PC-9 (cell line): ENCODE measurements at places on chromosomes 7 and 10. TPM values are rescaled to one million over a fixed set of nuclear protein-coding genes. Genes with fewer than 3 reads are reported as not detected.

The LRMDA gene
- not detected in 2 replicates for total RNA-seq

DNA sequence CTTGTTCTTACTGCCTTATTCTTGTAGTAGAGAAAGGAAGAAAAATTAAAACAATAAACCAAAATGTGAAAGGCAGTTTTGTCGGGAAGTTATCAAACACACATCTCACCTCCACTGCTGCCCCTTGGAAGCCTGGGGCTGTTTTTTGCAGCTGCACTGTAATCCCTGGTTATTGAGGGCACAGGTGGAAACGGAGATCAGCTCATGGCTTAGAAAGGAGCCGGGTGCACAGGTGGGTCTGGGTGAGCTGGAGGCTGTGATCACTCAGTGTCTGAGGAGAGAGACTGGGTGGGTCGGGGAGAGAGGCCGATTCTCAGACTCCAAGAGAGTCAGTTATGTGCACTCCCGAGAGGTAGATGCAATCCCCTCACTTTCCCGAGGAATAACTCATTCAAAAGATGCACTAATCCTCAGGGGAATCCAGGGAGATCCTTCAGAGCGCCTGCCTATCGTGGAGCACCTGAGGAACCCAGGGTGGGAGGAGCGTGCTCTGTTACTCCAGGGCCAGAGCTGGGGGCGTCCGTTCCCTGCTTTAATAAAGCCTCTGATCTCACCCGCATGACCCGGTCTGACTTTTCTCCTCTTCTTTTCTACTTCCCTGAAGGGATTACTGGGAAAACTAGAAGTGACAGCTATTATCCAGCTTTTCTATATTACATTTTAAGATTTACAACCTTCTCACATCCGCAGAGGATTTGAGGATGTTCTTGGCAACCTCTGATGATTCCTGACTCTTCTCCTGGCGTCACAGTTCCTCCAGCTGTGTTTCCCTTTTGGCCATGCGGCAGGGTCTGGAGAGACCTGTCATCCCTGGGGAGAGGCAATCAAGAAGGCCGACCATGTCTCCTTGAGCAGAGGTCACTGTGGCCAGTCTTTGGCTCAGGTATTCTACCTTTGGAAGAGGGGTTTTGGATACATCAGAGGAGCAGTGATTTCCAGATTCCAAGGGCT, 82.1 kb downstream of the CAMK1D start:
- DNase-seq = no peak
- H3K36me3 ChIP-seq = no peaks in the 10 kb centered on the region
- no peak overlapping the region for H3K27ac ChIP-seq
- no peak overlapping the region for H3K4me3 ChIP-seq

DNA sequence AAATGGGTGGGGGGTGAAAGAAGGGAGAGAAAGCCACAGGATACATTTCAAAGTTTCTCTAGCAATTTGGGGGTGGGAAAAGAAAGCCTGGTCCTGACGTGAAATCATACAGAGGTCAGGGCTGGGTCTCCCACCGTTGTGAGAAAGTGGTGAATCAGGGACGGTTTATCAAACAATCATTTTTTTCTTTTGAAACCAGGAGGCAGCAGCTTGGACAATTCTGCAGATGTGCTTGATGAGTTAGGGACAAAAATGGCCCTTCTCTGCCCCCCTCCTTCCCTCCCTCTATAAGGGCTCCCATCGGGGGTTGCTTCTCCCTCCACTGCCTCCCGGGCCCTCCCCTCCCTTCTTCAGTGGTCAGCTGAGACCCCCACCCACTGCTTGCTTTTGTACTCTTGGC, 43.6 kb downstream of the FBXW4 start:
- H3K27ac ChIP-seq = no peak overlapping the region
- no peak for DNase-seq
- no peaks in the 10 kb centered on the region for H3K4me1 ChIP-seq
- H3K27me3 ChIP-seq = no peaks in the 10 kb centered on the region

DNA sequence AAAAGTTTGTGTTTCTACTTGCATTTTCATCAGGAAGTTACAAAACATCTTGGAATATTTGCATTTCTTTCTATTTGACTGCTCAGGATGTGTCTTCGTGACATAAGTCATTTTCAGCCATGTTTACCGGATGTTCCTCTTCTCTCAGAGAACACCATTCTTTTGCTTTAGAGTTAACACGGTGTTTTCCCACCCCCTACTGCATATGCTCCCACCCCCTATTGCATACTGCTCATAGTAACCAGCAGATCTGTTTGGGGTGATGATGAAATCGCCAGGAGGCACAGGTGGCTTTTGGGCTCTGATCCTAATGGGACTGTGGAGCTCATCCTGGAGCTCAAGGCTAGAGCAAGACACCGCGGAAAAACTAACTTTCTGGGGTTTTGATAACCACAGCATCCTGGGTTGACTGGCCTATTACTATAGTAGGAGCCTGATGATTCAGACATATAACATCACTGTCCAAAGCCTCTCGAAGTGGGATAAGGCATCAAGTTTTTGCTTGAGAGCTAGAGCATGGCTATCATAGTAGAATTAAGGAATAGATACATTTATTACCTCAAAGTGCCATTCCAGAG, 65.1 kb upstream of the BET1 start:
- peaks cover 23% of the 10 kb centered on the region for H3K4me1 ChIP-seq
- no peaks in the 10 kb centered on the region for H3K36me3 ChIP-seq
- no peak overlapping the region for H3K4me3 ChIP-seq
- DNase-seq = no peak
- no peaks in the 10 kb centered on the region for H3K27me3 ChIP-seq

The ABCB4 gene
- not detected in 2 replicates for total RNA-seq

GRCh38 chr10:78217336-78217735, 183.7 kb downstream of the RPS24 start:
- no peak overlapping the region for H3K4me3 ChIP-seq
- no peak overlapping the region for H3K27ac ChIP-seq
- H3K27me3 ChIP-seq = peaks cover 46% of the 10 kb centered on the region; the same call in 1 of the 2 replicates
- no peak for DNase-seq
- no peaks in the 10 kb centered on the region for H3K36me3 ChIP-seq
- no peaks in the 10 kb centered on the region for H3K4me1 ChIP-seq

The GNAT3 gene
- total RNA-seq = not detected in 2 replicates

The C10orf53 gene
- not detected in 2 replicates for total RNA-seq

GRCh38 chr7:150340875-150341262, 560 bp downstream of the RARRES2 start:
- DNase-seq = no peak
- no peaks in the 10 kb centered on the region for H3K27me3 ChIP-seq
- no peaks in the 10 kb centered on the region for H3K36me3 ChIP-seq
- no peak overlapping the region for H3K27ac ChIP-seq
- no peaks in the 10 kb centered on the region for H3K4me1 ChIP-seq

GRCh38 chr10:79331709-79332108, 15.6 kb upstream of the PPIF start:
- H3K27me3 ChIP-seq = no peaks in the 10 kb centered on the region
- peaks cover 52% of the 10 kb centered on the region for H3K4me1 ChIP-seq

DNA sequence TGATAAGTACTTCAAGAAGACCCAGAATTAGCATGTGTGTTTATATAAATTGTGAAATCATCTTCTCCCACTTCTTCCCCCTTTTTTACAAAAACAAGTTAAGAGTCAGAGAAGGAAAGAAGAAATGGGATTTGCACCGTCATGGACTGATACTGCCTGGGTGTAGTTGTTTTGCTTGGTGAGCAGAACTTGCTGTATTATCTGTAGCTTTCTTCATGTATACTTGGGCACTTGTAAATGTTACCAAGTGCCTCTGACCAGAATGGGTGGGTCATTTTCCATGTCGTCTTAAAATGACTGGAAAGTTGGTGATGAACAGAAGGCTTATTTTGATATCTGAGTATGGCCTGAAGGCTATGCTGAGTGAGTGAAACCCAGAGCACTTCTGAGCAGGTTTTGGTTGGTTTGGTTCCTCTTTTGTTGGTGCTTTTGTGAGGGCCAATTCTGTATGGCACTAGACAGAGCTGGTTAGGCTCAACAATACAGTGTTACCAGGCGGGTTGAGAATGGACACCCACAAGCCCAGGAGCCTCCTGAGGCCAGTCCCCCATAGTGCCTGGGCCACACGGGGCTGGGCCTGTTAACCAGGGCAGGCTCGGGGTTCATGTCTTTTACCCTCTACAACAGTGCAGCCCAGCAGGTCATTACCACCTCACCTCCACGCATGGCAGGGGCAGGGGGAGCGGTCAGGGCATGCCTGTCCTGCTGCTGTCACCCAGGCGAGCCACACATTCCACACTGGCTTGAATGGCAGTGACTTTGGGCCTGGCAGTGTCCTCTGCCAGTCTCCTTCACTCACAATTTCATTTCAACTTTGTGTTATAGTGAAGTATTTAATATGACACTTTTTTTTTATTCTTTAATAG, 115.1 kb downstream of the CCNY start:
- no peaks in the 10 kb centered on the region for H3K36me3 ChIP-seq
- no peak for DNase-seq

- H3K27ac ChIP-seq = no peak overlapping the region
- no peak overlapping the region for H3K4me3 ChIP-seq
- H3K4me1 ChIP-seq = no peaks in the 10 kb centered on the region
- H3K36me3 ChIP-seq = no peaks in the 10 kb centered on the region
- no peak for DNase-seq
Measured at GRCh38 chr10:117544711-117545140, 2.2 kb downstream of the EMX2 start.

DNA sequence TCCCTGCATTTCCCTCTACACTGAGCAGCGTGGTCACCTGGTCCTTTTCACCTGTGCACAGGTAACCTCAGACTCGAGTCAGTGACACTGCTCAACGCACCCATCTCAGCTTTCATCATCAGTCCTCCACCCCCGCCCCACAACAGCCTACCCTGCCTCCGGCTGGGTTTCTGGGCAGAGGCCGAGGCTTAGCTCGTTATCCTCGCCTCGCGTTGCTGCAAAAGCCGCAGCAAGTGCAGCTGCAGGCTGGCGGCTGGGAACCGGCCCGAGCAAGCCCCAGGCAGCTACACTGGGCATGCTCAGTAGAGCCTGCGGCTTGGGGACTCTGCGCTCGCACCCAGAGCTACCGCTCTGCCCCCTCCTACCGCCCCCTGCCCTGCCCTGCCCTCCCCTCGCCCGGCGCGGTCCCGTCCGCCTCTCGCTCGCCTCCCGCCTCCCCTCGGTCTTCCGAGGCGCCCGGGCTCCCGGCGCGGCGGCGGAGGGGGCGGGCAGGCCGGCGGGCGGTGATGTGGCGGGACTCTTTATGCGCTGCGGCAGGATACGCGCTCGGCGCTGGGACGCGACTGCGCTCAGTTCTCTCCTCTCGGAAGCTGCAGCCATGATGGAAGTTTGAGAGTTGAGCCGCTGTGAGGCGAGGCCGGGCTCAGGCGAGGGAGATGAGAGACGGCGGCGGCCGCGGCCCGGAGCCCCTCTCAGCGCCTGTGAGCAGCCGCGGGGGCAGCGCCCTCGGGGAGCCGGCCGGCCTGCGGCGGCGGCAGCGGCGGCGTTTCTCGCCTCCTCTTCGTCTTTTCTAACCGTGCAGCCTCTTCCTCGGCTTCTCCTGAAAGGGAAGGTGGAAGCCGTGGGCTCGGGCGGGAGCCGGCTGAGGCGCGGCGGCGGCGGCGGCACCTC, at the start of the genes KLLN and PTEN:
KLLN (minus strand) TSS at position 481 of the 891 bp plus-strand sequence. CDS start 1,046 bp downstream, outside the sequence.
PTEN (plus strand) TSS at position 573 of the 891 bp plus-strand sequence. CDS start 845 bp downstream, outside the sequence.
- peak within 1 kb of the TSS; percentile 98 for H3K4me3 ChIP-seq
- peak within 1 kb of the TSS; percentile 77 for H3K27ac ChIP-seq
- no peaks in the 10 kb centered on the region for H3K27me3 ChIP-seq
- H3K4me1 ChIP-seq = peaks cover 27% of the 10 kb centered on the region
- peak; percentile 78 for DNase-seq
- no peaks in the 10 kb centered on the region for H3K36me3 ChIP-seq

The HILPDA gene
- 22.8 and 30.3 TPM in 2 replicates for total RNA-seq

DNA sequence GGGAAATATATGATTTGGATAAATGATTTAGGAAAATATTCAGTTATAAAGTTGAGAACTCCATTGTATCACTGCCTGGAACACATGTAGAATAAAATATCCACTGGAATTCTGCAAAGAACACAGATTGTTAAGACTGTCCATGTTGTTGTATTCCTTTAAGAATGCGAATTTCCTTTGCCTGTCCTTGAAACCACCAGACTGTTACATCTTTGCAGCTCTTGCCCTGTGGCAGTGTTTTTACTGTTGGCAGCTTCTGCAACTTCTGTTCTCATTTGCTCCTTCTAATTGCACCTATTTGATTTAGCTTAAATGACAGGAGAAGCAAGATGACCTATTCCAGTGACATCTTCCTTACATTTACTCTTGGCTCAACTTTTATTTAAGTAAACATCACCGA, 39.7 kb downstream of the MALSU1 start:
- H3K4me1 ChIP-seq = peaks cover 40% of the 10 kb centered on the region
- no peak overlapping the region for H3K4me3 ChIP-seq
- H3K27me3 ChIP-seq = no peaks in the 10 kb centered on the region
- no peak overlapping the region for H3K27ac ChIP-seq
- H3K36me3 ChIP-seq = peaks cover 75% of the 10 kb centered on the region
- no peak for DNase-seq

DNA sequence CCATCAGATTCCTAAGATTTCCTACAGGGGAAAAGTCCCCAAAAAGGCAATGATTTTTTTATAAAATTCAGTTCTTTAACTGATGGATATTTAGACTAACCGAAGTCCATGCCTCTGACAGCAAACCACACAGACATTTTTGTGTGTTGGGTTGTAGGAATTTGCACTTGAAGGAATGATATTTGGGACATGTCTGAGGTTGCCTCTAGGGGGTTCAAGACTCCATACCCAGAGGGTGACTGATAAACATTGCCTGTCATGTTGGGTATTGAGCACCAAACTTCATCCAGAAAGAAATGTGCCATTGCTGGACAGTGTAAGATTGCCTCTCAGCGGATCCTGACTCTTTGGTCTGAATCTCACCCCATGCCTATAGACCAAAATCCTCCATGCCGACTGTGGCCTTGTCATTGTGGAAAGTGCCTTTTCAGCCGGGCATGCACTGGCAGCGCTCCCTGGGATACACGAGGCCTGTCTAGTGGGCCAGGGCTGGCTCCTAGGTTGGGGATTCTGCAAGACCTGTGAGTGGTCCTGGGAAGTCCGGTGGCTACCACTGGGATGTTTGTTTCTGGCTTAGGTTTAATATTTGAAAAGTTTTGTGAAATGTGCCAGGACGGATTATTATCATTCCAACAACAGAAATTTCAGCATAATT, 252.9 kb downstream of the WDR37 start:
- H3K27me3 ChIP-seq = peaks cover 37% of the 10 kb centered on the region
- no peak overlapping the region for H3K4me3 ChIP-seq
- no peak for DNase-seq
- no peak overlapping the region for H3K27ac ChIP-seq
- H3K4me1 ChIP-seq = no peaks in the 10 kb centered on the region
- H3K36me3 ChIP-seq = no peaks in the 10 kb centered on the region

DNA sequence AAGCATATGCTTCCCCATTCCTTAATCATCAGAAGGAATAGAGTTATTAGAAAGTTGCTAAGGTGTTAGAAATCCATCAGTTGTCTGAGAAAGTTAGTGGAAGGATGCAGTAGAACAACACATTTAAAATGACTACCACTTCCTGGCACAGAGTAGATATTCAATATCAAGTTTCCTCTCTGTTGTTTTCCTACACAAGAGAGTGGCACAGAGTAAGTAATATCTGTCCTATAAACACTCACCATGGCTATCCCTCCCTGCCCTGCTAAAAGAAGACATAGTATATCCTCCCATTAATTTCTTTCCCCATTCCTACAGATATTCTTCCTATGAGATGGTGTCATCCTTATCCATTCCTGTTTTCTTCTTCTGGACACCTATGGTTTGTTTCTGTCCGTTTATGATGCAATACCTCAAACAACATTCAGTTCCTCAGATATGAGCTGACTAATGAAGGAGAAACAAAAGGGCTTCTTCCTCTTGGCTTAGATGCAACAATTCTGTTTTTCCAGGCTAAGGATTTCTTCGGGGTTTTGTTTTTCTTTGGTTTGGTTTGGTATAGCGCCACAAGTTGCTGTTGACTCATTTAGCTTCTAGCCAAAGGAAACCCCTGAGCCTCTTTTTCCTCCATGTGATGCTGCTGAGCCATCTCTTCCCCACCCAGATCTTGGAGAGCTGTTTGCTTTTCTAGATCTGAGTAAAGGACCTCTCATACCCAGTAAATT, 32.9 kb upstream of the BPGM start:
- peak; percentile 61 for DNase-seq
- peak overlapping the region; percentile 86 for H3K27ac ChIP-seq
- H3K36me3 ChIP-seq = no peaks in the 10 kb centered on the region
- H3K4me3 ChIP-seq = no peak overlapping the region; the same call in 1 of the 2 replicates
